ENCODE measurements at places on chromosomes 3 and 15.

- no peak for DNase-seq
These were observed 7.3 kb downstream of the ACOX2 start for GRCh38 chr3:58529516-58530353.

GRCh38 chr15:28037969-28038590 lies 61.0 kb downstream of the OCA2 start:
- DNase-seq: no peak

DNA sequence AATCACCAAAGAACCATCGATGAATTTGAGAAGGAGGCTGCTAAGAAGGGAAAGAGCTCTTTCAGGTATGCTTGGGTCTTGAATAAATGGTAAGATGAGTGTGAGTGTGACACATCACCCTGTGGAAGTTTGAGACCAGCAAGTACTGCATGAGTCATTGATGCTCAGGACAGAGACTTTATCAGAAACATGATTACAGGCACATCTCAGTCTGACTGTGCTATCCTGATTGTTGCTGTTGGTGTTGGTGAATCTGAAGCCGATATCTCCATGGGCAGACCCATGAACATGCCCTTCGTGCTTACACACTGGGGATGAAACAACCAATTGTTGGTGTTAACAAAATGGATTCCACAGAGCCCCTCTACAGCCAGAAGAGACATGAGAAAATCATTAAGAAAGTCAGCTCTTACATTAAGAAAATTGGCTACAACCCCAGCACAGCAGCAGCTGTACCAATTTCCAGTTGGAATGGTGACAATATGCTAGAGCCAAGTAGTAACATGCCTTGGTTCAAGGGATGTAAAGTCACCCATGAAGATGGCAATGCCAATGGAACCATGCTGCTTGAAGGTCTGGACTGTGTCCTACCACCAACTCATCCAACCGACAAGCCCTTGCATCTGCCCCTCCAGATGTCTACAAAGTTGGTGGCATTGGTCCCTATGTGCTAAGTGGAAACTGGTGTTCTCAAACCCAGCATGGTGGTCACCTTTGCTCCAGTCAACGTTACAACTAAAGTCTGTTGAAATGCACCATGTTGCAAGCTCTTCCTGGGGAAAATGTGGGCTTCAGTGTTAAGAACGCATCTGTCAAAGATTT lies 20.5 kb downstream of the TM4SF4 start:
- no peak for DNase-seq

DNA sequence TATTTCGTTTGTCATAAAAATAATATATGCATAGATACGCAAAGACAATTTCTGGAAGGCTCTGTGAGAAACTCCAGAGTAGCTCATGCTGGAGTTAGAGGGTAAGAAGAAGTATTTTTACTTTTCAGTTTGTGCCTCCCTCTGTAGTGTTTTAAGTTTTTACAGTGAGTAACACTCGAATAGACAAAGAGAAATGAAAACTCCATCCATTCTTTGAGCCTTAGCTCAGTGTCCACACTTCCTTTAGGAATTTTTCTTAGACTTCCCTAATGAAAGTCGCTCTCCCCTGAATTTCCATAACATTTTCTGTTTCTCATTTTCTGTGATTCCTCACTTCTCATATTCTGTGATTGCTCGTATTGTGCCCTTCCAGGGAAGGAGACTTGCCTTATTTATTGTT lies 2.1 kb downstream of the BLOC1S6 start:
- no peak for DNase-seq

DNA sequence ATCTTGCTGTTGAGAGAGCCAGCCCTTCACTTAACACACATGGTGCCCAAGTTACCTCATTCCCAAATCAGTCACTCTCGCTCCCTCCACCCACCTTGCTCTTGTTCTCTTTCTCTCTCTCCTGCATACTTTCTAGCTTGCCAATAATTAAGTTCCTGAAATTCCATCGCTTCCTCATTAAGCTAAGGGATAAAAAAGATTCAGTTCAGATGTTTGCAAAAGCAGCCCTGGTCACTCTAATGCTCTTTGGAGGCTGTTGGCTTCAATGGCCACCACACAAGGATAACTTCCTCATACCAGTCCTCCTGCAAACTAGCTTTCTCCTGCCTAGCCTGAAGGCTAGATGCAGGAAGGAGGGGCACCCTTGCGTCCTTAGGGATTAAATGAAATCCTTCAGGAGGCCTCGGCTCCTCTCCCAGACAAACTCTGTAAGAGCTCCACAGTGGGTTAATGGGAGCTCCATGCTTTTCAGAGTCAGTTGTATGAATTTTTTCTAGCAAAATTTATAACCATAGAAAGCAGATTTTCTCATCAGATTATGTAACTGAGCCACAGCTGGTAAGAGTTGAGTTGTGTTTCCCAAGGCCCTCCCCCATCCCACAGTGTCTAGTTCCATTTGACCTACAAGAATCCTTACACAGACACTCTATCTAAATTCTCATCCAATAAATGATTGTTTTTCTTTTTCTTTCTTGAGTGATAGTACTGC lies 176.6 kb upstream of the TRIM42 start:
- DNase-seq: no peak

- DNase-seq: no peak
These were observed 11.2 kb downstream of the TNFSF10 start for GRCh38 chr3:172511783-172512762.

DNA sequence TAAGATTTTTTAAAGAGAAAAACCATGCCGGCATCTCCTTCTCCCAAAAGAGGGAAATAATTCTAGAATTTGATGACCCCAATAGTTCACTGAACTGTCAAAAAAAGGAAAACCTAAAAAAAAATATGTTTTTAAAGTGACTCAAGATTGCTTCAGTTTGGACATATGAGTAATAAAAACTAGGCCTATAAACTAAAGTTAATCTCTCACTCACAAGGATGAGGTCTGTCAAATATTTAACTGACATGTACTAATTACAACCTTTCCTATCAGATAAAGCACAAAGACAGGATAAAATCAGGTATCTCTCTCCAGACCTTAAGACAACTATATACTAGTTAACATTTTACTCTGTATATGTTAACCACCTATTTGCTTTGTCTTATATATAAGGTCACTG lies 231.9 kb downstream of the NSUN3 start:
- no peak for DNase-seq

DNA sequence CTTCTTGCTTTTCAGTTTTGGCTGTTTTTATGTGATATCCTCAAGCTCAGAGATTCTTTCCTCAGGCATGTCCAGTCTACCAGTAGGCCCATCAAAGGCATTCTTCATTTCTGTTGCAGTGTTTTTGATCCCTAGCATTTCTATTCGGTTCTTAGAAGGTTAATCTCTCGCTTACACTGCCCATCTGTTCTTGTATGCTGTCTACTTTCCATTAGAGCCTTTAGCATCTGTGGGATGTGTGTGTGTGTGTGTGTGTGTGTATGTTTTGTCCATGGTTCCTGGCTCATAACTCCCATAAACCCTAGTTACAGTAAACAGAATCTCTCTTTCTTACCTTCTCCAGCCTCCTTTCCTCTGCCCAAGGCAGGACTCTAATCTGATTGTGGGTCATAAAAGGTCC lies 5.1 kb upstream of the SLC22A13 start:
- DNase-seq: no peak

DNA sequence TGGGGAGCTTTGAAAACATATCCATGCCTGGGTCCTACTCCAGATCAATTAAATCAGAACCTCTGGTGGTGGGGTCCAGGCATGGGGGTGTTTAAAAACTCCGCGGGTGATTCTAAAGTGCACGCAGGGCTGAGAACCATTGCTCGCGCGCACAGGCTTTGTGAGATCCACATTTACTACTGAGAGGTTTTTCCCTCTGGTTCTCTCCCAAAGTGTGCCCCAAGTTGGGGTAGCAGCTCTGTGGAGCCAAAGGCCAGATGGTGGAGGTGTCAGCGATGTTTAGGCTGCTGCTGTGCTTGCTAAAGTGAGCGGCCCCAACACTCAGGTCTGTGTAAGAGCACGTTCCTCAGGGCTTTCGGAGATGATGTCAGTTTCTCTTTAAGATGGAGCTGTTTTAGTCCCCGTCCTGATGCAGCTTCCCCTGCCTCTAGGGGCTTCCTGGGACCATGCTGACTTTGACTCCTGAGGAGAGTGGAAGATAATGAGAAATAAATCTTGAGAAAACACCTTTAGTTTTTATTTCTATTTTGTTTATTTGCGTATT lies 13.4 kb upstream of the MAGEF1 start:
- DNase-seq: no peak

- no peak for DNase-seq
These were observed 26.7 kb downstream of the TKT start for GRCh38 chr3:53229171-53229570.

DNA sequence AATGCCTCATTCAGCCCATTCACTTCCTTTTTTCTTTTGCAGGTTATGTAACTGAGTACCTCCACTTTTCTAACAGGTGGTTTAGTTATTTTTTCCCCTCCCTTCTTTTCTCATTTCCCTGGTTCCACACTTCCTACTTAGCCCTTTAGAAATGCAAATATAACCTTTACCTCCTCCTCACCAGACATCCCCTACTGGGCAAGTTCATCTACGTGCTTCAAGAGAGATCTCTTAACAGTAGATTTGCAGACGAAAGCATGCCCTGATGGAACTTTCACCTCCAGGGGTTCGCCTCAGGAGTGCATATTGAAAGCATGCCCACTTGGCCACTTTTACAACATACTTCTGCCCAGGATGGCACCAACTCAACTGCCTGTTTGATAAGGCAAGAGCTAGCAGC lies 314.1 kb upstream of the LRRC3B start:
- DNase-seq: no peak

DNA sequence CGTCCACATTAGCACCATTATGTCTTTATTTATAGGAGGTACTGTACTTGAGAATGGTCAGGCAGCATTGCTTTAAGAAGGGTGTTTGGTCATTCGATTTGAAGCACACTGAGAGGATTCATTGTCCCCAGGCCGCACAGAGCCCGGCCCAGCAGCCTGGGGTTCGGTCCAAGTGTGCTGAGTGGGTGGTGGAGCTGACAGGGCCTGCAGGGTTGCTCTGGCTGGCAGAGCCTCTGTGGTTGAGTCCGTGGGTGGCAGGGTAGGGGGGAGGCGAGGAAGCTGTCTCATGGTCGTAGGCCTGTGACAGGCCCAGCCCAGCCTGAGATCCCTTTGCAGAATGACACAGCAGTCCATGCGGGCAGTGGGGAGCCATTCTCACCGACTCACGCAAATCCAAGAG lies 227.7 kb upstream of the TOPAZ1 start:
- no peak for DNase-seq

- no peak for DNase-seq
These were observed 6.1 kb downstream of the RASGRP1 start for GRCh38 chr15:38558372-38559059.

DNA sequence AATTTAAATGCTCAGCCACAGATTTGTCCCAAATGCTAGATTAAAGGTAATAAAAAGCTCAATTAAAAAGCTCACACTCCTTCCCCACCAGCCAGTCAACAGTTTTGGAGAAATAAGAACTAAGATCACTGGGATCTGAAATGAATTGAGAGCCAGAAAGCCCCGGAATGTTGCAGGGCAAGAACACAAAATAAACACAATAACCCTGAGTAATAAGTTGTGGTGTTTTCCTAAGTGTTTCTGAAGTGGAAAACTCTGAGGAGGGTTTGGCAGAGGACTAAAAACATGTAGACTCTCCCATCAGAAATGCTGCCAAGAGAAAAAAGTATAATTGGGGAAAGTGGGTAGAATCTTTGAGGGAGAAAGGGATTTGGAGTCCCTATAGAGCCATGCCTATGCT lies 127.8 kb downstream of the ABI3BP start:
- DNase-seq: no peak
